ENCODE measurements at places on chromosomes 2 and 18. TPM values are rescaled to one million over a fixed set of nuclear protein-coding genes. Genes with fewer than 3 reads are reported as not detected.

DNA sequence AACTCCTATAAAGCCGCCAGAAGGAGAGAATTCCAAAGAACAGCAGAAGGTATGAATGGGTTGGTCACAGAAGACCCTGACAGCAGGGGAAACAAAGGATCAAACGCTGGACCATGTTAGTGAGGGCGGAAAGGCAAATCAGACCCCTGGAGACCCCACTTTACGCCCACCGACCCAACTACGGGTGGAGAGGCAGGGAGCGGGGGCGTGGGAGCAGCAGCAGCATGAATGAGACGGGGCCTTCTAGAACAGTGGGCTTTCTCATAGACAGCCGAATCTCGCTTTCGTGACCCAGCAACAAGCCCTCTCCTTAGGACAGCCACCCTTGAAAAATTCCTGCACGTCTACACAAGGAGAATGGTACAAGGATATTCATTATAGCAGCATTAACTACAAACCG lies 191.0 kb downstream of the HDAC4 start:
- DNase-seq, result no peak

IWS1 gene
- 47.0 TPM for total RNA-seq

DNA sequence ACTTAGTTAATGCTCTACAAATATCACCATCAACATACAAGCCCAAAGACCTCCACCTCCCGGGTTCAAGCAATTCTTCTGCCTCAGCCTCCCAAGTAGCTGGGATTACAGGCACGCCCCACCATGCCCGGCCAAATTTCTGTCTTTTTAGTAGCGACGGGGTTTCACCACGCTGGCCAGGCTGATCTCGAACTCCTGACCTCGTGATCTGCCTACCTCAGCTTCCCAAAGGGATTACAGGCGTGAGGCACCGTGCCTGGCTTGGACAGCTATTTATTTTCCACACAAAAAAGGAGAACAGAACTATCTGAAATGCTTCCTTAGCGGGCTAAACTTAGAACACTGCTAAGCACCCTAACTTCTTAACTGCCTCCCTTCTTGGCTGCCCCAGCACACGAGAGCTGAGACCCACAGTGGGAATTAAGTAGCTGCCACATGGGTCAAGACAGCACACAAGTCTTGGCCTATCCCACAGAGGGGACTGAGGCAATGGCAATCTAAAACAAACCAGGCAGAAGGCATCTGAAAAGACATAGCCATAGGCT lies 24.8 kb downstream of the CYTIP start:
- no peak for DNase-seq

- DNase-seq, result no peak
Observed at GRCh38 chr2:113167962-113168340, 5.8 kb upstream of the PSD4 start.

DNA sequence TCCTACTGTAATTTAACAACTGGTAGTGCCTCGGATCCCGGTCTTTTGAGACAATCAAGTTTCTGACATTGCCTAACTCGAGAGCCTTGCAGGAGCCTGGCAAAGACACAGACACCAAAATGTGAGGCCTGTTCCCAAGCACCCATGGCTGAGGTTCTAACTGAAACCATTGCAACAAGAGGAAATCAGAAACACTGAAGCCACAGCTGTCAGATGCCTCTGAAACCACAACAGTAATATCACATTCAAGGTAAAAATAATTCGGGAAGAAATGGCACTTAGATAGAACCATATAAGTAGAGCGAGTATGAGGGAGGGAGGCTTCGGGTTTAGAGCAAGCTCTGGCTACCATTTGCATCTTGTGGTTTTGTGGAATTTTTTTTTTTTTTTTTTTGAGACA lies 285.9 kb downstream of the FBXO15 start:
- no peak for DNase-seq

- DNase-seq, result no peak
Observed at GRCh38 chr2:86204458-86204857, 5.2 kb downstream of the MRPL35 start.

GRCh38 chr2:65724336-65724735 lies 291.9 kb upstream of the SPRED2 start:
- DNase-seq, result no peak

DNA sequence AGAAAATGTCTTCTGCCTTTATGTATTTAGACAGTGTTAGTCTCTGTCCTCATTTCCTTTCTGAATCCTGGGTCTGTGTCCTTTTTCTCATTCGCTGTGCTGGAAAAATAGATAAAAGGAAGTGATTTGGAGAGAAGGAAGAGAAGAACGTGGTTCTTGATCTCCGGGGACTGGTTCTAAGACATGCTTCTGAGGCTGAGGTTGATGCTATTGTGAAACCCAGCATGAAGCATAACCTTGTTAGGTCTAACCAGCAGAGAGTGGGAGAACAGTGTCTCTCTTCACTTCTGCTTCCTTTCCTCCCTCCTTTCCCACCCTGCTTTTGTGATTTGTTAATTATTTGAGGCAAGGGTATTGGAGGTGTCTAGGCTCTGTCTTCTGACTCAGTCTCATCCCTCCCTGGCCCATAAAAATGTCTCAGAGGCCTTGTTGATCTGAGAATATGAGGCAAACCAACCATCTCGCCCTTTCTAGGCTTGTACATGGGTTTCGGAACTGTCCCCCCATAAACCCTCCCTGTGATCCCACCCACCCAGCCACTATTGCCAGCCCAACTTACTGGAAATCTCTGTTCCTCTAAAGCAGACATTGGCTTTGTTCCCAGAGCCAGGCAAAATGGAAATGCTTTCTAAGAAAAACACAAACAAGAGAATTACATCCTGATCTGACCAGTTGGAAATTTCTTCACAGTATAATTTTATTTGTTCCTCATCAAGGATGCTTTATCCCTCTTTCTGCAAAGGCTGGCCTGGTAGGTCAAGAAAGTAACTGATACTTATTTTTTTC lies 360.6 kb upstream of the TNP1 start:
- no peak for DNase-seq

ASIC4 gene
- total RNA-seq, result 1.4 TPM

- DNase-seq, result no peak
Observed at GRCh38 chr2:102264952-102265351, 46.4 kb upstream of the IL1RL1 start.

- DNase-seq, result no peak
Observed at GRCh38 chr2:45260946-45261345, 251.7 kb upstream of the SIX2 start.

MFSD6 gene
- total RNA-seq, result 10.9 TPM

GRCh38 chr2:227872676-227873075 lies 1.2 kb downstream of the DAW1 start:
- no peak for DNase-seq

DNA sequence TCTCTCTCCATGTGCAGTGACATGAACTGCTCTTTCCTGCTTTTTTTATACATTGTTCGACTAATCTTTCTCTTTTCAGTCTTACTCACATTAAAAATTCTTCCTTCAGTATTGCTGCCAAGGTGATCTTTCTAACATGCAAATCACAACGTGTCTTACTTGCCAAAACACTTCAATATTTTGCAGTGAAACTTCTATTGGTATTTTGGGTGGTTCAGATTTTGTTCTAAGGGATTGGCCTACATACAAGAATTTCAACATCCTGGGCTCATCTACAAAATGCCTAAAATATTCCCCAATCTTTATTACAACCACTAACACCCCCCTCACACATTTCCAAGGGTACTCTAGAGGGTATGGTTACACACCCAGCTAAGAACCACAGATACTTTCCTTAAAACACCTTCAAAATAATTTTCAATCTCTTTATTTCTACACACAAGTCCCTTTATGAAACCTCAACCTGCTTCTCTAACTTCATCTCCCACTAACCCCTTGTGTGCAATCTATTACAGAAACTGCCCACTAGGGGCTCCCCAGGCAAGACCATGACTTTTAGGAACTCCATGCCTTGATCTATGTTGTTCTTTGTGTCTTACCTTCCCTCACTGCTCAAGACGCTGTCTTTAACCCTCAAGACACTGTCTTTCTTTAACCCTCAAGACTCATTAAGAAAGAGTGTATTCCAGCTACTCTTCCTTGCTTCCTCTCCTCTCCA lies 50.9 kb downstream of the COL3A1 start:
- no peak for DNase-seq

PSTPIP2 gene
- 10.6 TPM for total RNA-seq

GRCh38 chr2:18630101-18630500 lies 40.7 kb upstream of the NT5C1B start:
- DNase-seq, result no peak

CXCR1 gene
- not detected for total RNA-seq

- DNase-seq, result no peak
Observed at GRCh38 chr2:25566694-25567093, 106.7 kb downstream of the DTNB start.

- no peak for DNase-seq
Observed at GRCh38 chr2:102773149-102773705, 11.4 kb downstream of the TMEM182 start.

- no peak for DNase-seq
Observed at GRCh38 chr2:96913398-96914202, 43.7 kb upstream of the SEMA4C start.

DNA sequence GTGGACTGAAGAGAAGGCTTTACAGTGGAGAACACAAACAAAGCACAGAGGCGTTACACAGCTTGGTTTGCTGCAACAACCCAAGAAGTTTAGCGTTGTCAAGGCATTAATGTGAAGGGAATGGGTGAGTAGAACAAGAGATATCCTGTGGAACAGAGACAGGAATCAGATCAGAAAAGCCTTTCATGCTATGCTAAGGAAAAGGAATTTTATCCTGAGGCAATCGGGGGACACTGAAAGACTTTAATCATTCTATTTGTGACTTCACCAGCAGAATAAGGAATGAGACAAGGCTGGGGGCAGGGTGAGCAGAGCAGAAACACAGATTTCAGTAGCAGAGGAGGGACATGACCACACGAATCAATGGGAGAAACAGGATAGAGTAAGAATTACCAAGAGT lies 600.7 kb downstream of the IRS1 start:
- no peak for DNase-seq

DNA sequence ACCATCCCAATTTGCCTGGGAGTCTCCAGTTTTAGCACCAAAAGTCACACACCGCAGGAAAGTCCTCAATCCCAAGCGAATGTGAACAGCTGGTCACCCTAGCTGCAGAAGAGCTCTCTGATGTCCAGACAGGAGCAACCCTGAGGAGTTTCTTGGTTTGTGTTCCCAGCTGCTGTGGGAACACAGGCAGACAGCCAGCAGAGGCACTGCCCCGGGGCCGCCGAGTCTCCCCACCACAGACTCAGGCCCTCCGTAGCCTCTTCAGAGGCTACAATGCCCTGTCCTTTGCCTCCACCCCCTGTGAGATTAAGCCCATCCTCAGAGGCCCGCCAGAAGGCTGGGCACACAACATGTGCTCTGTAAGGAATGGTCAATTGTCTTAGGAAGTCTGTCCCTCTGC lies 111.5 kb downstream of the TTC32 start:
- DNase-seq, result no peak

- no peak for DNase-seq
Observed at GRCh38 chr2:225573603-225574002, 174.1 kb downstream of the NYAP2 start.

GRCh38 chr2:64085936-64086335 lies 58.3 kb downstream of the PELI1 start:
- no peak for DNase-seq

GRCh38 chr18:74256190-74256589 lies 35.6 kb downstream of the CYB5A start:
- DNase-seq, result no peak

ACKR3 gene
- total RNA-seq, result 78.7 TPM

DSC2 gene
- 64.7 TPM for total RNA-seq

DNA sequence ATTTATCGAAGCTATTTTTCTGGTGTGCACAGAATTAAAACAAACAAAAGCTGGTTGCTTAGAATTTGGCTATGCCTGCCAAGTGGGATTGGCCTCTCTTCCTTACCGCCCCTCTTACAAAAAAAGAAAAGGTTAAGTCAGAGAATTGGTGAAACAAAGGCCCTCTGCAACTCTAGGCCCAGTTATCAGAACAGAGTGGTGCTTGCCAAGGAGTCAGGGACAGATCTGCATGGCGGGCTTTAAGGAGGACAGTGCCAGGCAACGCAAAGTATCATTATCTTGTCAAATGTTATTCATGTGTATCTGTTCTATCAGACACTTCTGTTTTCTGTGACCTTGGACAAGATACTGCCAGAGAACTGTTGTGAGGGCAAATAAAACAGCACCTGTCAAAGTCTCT lies 78.3 kb downstream of the TGIF1 start:
- DNase-seq, result no peak

GREB1 gene
- 22.9 TPM for total RNA-seq

DNER gene
- not detected for total RNA-seq

DNA sequence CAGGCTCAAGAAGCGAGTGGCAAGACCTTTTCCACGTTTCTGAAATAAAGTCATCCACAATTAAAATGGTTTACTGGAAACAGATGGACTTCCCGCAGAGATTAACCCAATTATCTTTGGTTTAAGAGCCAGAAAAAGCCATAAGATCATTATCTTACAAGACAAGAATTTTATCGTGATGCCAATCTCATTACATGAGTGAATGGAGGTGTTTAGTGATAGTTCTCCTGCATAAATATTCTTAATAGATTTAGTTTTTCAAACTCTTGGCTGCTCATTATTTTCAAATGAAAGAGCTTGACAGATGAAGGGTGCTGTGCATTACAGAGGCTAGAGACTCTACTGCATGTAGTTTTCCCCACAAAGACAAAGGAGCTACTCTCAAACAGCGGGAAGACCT lies 1028.4 kb upstream of the PIK3C3 start:
- no peak for DNase-seq

DNA sequence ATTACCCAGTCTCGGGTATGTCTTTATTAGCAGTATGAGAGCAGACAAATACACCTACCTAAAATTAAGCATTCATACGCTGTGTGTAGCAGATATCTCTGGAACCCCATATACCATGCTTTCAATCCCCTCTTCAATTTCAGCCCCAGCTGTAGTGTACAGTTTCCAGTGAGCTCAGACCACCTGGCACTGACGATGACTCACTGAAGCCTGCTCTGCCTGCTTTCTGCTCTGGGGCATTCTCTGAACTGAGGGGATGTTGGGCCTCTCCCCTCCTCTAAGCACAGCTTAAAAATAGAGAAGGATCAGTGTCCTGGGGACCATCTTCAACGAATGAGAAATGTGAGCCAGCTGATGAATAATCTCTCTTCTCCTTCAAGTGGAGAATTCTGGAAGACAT lies 8.7 kb upstream of the CCL20 start:
- DNase-seq, result no peak

- no peak for DNase-seq
Observed at GRCh38 chr2:2588777-2589176, 257.7 kb upstream of the MYT1L start.

NETO1 gene
- not detected for total RNA-seq

MYO3B gene
- 9.1 TPM for total RNA-seq

DNA sequence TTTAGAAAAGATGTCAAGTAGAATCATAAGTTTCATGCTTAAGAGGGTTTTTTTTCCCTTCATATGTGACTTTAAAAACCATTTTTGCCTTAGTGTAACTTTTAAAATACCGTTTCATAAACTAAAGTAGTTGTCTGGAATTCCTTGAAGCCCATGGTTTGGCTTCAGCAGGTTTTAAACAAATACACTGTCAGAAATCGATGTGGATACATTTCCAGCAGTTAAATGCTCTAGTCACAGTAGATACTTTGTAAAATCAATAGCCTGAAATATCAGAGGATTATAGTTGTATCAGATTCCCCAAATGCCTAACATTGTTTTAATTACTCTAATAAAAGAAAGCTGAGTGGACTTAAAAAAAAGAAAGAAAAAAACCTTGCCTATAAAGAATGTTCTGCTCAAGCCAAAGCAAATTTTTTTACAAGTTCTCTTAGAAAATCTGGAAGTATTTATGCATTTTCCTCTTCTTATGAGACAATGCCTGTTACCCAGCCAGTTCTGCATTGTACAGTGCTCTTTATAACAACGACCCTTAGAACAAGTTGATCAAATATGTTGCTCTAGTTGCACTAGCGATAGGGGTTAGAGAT lies 260.5 kb downstream of the LTBP1 start:
- DNase-seq, result no peak

- no peak for DNase-seq
Observed at GRCh38 chr2:122875091-122875865, 1119.8 kb downstream of the TSN start.

GAREM2 gene
- 26.4 TPM for total RNA-seq

All from mesothelial cell of epicardium (in vitro differentiated cells).